HCT116 (cell line): ENCODE measurements at places on chromosomes 7 and 10. TPM values are rescaled to one million over a fixed set of nuclear protein-coding genes. Genes with fewer than 3 reads are reported as not detected.

The GIMAP1 gene
- total RNA-seq: 0.10 TPM

The GIMAP4 gene
- total RNA-seq: 0.49 TPM

The GDF10 gene
- not detected for total RNA-seq

DNA sequence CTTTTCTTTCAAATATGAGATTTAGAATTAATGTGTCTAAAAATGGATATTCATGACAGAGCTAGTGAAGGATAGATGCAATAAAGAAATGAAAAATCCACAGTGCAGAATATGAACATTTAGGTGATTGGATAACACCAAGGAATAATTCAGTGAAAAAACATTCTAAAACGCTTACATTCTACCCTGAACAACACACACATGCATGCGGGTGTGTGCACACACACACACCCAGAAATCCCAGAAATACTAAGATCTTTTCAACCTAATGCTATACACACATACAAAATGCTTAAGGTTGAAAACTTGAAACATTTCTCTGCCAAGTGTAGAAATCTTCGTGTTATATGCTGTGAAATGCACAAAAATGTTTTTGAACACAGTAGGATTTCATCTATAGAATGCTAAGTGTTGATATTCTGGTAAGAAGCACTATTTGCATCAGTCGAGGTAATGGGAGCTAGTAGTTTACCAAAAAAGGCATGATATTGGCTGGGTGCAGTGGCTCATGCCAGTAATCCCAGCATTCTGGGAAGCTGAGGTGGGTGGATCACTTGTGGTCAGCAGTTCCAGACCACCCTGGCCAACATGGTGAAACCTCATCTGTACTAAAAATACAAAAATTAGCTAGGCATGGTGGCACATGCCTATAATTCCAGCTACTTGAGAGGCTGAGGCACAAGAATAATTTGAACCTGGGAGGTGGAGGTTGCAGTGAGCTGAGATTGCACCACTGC is 600.6 kb downstream of the PHTF2 start:
- no peaks in the 10 kb centered on the region for H3K4me1 ChIP-seq
- H3K27me3 ChIP-seq: peaks cover 45% of the 10 kb centered on the region; the same call in 1 of the 2 replicates
- H3K27ac ChIP-seq: no peak overlapping the region
- no peak for DNase-seq
- no peak overlapping the region for H3K4me3 ChIP-seq

DNA sequence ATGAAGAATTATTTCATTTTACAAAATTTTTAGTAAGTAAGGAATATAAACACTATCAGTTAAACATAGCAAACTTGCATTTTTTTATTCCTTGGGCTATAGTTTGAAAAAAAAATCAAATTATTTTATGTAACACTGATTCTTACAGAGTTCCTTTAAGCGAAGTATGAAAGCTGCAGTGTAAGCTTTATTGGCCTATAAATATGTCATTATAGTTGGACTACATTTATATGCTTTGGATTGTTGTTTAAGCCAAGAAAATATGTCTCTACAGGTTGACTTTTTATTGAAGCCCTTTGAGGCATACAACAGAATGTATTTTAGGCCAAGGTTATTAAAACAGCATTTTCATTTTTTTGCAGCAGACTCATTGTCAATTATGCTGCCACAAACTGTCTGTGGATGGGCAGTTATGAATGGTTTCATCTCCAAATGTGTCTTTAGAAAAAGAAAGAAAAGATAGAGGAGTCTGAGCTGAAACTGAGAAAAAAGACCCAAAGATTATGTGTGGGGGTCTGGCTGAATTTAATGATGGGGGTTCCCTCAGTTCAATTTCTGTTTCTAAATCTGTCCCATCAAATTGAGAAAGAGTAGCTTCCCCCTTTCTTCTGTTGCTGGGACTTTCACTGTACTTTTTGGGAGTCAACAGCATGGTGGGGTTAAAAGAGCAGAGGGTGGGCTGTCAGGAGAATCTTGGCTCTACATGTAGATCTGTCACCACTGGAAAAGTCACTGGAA is 43.1 kb downstream of the ARID5B start:
- DNase-seq: no peak
- no peak overlapping the region for H3K27ac ChIP-seq
- peaks cover 7% of the 10 kb centered on the region for H3K4me1 ChIP-seq

- H3K4me1 ChIP-seq: no peaks in the 10 kb centered on the region
- no peaks in the 10 kb centered on the region for H3K36me3 ChIP-seq
- no peak overlapping the region for H3K27ac ChIP-seq
- no peak overlapping the region for H3K4me3 ChIP-seq
- no peak for DNase-seq
Observed at GRCh38 chr7:157897681-157898080, 560.9 kb downstream of the DNAJB6 start.

DNA sequence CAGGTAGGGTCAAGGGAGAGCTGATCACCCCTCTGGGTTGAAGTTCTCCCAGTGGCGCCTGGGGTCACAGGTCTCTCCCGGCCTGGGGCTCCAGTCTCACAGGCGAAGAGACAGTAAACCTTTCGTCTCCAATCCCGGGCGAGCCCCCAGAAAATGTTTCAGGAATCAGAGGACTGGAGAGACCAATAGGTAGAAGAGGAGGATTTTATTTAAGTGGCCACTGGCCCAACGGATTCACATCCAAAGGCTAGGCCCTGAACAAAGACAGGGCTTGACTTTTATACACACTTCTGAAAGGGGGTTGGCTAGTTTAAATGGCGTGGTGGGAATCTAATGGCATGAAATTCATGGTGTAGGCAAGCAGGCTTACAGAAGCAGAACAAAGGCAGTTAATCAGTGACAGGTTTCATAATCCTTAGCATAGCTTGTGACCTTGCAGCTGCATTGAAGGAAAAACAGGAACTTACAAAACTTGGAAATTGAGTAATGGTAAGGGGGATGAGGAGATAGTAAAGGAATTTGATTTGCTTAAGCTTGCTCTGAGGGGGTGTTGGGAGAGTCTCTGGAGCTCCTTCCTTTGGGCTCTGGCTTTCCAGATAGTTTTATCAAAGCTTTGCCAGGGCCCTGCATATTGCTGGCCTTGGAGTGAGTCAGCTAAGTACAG is 105.5 kb downstream of the TRIM24 start:
- peaks cover 7% of the 10 kb centered on the region; the same call in 1 of the 2 replicates for H3K36me3 ChIP-seq
- H3K27ac ChIP-seq: no peak overlapping the region
- H3K4me3 ChIP-seq: no peak overlapping the region
- no peaks in the 10 kb centered on the region for H3K27me3 ChIP-seq
- peak; percentile 7 for DNase-seq

DNA sequence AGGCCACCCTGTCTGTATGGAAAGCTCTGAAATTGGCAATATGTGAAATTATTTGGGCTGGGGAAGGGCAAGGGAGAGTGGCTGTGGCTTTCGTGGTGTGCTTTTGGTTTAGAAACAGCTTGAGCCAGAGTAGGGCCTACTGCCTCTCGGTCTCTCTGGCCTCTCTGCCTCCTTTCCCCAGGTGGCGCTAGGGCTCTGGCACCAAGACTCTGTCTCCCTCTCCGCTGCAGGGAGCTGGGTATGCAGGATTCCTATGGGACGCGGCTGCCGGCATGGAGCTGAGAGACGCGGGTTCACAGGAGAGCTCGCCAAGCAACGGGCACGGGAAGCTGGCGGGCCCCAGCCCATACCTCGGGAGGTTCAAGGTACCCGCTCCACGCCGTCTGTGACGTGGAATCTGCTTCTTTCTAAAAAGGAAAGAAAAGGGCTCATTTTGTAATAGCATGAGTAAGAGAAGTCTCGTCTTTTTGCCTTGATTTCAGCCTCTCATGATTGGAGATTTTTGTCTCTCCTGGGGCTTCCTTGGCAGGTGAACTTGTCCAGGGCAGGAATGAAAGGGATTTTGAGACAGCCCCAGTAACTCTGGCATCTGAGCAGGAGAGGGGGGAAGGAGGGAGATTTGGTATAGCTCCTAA is 105.1 kb upstream of the ANLN start:
- no peak overlapping the region for H3K27ac ChIP-seq
- no peak for DNase-seq
- H3K36me3 ChIP-seq: no peaks in the 10 kb centered on the region
- H3K4me1 ChIP-seq: peaks cover 41% of the 10 kb centered on the region
- H3K27me3 ChIP-seq: no peaks in the 10 kb centered on the region
- no peak overlapping the region for H3K4me3 ChIP-seq

The C10orf71 gene
- total RNA-seq: not detected

DNA sequence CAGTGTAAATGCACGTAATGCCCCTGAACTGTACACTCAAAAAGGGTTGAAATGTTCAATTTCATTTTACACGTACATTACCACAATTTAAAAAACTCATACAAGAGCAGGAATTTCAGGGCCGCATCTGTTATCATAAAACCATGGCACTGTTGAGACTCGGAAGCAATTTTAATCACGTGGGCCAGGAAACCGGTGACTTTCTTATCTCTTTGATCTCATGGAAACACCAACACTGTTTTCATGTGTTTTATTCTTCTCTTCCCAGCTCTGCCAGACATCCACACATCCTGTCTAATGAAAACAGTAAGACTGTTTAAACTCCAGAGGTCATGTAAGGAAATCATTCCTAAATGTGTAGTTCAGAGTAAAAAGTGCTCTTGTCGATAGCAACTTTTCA is 35.9 kb downstream of the PTPRE start:
- no peak overlapping the region for H3K27ac ChIP-seq
- no peak overlapping the region for H3K4me3 ChIP-seq
- no peak for DNase-seq
- no peaks in the 10 kb centered on the region for H3K27me3 ChIP-seq
- no peaks in the 10 kb centered on the region for H3K36me3 ChIP-seq
- H3K4me1 ChIP-seq: peaks cover 11% of the 10 kb centered on the region; the same call in 1 of the 2 replicates

The PNLIP gene
- 1.3 TPM for total RNA-seq

GRCh38 chr10:105691811-105692210 is 1050.7 kb downstream of the SORCS3 start:
- DNase-seq: peak; percentile 3
- no peaks in the 10 kb centered on the region for H3K36me3 ChIP-seq
- H3K27ac ChIP-seq: no peak overlapping the region
- H3K27me3 ChIP-seq: no peaks in the 10 kb centered on the region
- H3K4me3 ChIP-seq: no peak overlapping the region

- no peak overlapping the region for H3K27ac ChIP-seq
- no peaks in the 10 kb centered on the region for H3K36me3 ChIP-seq
- no peaks in the 10 kb centered on the region for H3K4me1 ChIP-seq
Observed at GRCh38 chr7:14685167-14685566, 217.4 kb downstream of the DGKB start.

DNA sequence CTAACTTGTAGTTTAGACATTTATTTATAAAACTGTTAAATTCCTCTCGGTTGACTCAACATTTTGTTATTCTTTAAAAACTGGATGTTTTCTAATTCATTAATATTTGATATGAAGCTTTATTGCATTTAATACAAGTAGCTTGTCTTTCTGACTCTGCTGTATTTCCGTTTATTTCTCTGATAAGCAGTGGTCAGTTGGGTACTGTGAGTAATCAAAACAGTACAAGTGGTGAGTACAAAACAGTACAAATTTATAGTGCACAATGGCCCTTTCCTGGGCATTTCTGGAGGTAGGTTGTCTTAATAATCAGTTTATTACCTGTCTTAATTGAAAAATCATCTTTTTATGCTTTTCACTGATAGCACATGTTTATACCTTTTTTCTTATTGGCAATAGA is 182.7 kb downstream of the CCSER2 start:
- no peak overlapping the region for H3K27ac ChIP-seq
- no peaks in the 10 kb centered on the region for H3K27me3 ChIP-seq
- no peak overlapping the region for H3K4me3 ChIP-seq
- no peak for DNase-seq
- H3K36me3 ChIP-seq: no peaks in the 10 kb centered on the region; the same call in 1 of the 2 replicates
- no peaks in the 10 kb centered on the region for H3K4me1 ChIP-seq

The SFTPA1 gene
- total RNA-seq: 6.5 TPM
